Endothelial cell (in vitro differentiated cells): ENCODE measurements at places on chromosomes 11 and 22. TPM values are rescaled to one million over a fixed set of nuclear protein-coding genes. Genes with fewer than 3 reads are reported as not detected.

DNA sequence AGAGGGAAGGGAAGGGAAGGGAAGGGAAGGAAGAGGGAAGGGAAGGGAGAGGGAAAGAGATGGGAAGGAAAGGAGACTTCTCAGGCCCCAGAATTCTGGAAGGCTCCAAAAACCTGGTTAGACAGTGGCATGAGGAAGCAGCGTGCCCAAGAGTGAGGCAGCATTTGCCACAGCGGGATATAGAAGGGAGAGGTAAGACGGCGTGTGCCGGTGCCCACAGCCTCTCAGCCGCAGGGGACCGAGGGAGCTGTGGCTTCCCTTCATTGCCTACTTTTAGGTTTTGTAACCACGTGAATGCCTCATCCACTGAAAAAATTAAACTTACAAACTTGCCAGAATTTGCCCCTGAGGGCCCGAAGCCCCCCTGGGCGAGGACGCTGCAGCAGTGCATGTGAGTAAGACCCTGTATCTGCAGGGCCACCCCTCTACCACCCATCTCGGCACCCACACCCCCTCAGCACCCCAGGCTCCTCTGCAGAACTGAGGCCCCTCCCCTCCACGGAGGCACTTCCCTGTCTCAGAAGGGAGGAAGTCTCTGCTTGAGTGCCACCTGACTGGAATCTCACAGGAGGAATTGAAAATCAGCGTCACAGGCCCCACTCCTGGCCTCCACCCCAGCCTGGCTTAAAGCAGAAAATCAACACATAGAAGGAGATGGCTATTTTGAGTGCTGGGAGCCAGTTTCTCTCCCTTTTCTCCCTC is 58.1 kb downstream of the LINC01488 start:
- H3K4me1 ChIP-seq = peaks cover 19% of the 10 kb centered on the region
- no peaks in the 10 kb centered on the region for H3K27me3 ChIP-seq
- H3K4me3 ChIP-seq = no peak overlapping the region
- H3K36me3 ChIP-seq = no peaks in the 10 kb centered on the region
- DNase-seq = no peak

DNA sequence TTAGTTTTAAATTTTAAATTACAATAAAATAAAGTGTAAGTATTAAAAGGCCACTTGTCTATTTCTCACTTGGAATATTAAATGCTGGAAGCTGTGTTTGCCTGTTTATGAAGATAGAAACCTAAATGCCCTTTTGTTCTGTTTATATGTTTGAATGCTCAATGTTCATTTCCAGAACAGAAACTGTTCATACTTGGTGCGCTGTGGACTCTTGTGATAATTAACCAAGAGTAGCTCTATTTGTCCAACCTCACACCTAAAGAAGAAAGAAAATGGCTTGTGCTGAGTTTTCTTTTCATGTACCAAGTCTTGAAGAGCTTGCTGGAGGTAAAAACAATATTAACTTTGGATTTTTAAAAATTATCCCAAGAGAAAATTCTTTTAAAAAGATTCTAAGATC is 5.7 kb downstream of the C11orf54 start:
- DNase-seq = no peak
- H3K27me3 ChIP-seq = peaks cover 5% of the 10 kb centered on the region
- no peak overlapping the region for H3K4me3 ChIP-seq
- peaks cover under 1% of the 10 kb centered on the region for H3K36me3 ChIP-seq
- H3K27ac ChIP-seq = no peak overlapping the region

GRCh38 chr22:26751217-26751616 is 93.8 kb downstream of the MIAT start:
- no peak overlapping the region for H3K4me3 ChIP-seq
- peak overlapping the region; percentile 98 for H3K27ac ChIP-seq
- H3K36me3 ChIP-seq = no peaks in the 10 kb centered on the region
- DNase-seq = peak; percentile 71
- peaks cover 24% of the 10 kb centered on the region for H3K4me1 ChIP-seq

DNA sequence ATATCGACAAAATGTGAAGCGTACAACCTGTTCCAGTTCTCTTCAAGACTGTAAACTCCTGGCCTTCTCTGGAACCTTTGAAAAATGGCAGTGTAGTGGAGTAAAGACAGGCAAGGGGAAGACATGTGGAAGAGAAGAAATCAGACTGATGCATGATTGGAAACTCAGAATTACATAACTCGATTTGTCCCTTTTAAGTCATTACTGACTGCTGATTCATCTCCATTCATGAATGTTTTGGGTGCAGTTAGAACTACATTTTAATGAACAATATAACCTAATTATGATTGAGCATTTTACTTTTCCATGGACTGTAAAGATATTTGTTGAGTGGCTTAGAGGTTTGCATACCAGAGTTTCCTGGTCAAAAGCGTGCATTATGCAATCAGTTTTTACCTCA is 32.9 kb downstream of the FAT3 start:
- H3K27ac ChIP-seq = no peak overlapping the region
- no peak overlapping the region for H3K4me3 ChIP-seq

The FOXR1 gene
- total RNA-seq = not detected

The TMEM191C gene
- 0.92 TPM for total RNA-seq

The SDF2L1 gene
- total RNA-seq = 32.4 TPM
